Left renal cortex interstitium (tissue), 4 donors: ENCODE measurements at places on chromosomes 6 and 20. TPM values are rescaled to one million over a fixed set of nuclear protein-coding genes. Genes with fewer than 3 reads are reported as not detected.

Gene NRN1
- 3.5 TPM for polyA plus RNA-seq

Gene BACH2
- polyA plus RNA-seq = 9.5 TPM

Gene TRIM10
- polyA plus RNA-seq = 0.29 TPM

Gene BEND6
- polyA plus RNA-seq = 4.4 TPM

Gene CYP21A2
- 1.4 TPM for polyA plus RNA-seq

Gene F13A1
- 18.7 TPM for polyA plus RNA-seq

Gene SUMO4
- 0.73 TPM for polyA plus RNA-seq

Gene TXLNB
- polyA plus RNA-seq = 2.5 TPM

DNA sequence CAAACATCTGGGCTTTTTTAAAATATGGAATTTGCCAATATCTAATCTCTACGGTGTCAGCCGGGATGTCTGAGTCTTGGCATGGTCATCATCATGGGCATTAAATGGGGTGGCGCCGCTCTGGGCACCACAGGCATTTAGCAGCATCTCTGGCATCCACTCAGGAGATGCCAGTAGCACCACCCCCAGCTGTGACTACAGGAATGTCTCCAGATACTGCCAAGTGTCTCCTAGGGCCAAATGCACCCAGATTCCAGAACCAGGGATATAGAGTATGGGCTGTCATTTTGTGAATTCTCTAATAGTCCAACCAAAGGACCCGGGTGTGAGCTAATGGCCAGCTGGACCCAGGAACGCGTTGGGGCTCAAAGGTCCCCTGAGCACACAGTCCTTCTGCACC lies 361.0 kb downstream of the TAF4 start:
- no peak for DNase-seq

DNA sequence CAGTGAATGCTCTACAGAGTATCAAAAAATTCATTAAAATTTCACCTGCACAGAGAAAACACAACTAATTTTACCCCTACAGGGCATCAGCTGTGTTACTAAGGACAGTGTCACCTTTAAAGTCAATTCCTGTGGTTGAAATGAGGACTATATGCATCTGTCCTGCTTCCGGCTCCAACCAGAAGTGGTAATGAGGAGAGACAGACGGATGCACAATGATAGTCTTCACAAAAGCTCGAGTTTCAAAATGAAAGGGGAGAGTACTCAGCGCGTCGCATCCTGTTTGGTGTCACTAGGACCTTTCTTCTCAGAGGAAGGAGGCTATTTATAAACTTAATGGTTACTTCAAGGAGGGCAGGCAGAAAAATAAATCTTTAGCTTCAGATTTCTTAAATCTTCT lies 86.5 kb downstream of the LYRM4 start:
- DNase-seq = peak; percentile 55

GRCh38 chr6:44653761-44654218 lies 266.3 kb downstream of the CDC5L start:
- no peak for DNase-seq

DNA sequence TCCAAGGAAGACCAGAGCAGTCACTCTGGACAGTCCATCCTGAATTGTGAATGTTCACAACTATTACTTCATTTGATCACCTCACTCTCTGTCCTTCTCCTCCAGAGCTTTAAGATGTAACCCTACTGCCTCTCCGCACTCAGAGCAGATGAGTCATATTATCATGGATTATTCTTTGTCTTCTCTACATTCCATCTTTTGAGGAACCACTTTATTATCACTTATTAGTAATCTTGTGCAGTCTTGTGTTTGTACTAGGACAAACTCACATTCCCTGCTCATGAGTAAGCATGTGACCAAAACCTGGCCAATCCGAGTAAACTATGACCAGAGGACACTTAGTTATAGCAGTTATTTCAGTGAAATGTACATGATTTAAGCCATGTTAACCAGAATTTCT lies 401.5 kb upstream of the ADGRB3 start:
- DNase-seq = no peak

DNA sequence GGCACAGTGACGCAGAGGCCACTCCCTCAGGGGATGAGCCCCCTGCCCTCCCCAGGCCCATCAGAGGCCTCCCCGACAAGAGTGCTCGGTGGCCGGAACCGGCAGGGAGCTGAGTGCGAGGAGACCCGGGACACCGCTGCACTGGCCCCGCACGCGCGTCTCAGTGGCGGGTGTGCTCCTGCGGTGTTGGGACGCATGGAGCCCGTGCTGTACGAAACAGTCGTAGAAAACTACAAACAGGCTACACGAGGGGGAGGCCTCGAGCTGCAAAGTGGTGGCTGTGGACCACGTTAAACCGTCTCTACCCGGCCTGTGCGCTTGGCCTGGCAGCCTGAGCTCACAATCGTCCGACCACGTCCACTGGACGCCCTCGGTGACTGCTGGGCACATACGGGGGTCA lies 40.2 kb upstream of the FNDC1 start:
- DNase-seq = no peak

- no peak for DNase-seq
Observed at GRCh38 chr6:116047173-116047933, 13.3 kb downstream of the FRK start.

GRCh38 chr6:163485388-163485851 lies 70.9 kb downstream of the QKI start:
- DNase-seq = no peak

DNA sequence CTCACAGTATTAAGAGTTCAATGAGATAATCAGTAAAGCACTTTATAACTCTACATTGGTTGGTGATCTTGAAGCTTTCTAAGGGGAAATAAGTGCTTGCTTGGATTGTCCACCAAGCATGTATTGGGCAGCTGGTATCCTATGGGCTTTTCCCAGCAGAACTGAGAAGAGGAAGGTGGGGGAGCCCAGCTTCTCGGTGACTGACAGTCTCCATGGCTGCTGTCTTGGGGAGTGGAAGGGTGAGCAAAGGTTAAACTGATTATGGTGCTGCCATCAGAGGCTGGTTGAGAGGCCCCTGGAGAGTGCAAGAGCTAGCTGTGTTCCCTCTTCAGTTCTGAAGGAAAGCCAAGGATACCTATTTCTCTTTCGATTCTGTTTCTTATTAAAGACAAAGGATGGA lies 35.5 kb upstream of the ADTRP start:
- no peak for DNase-seq

DNA sequence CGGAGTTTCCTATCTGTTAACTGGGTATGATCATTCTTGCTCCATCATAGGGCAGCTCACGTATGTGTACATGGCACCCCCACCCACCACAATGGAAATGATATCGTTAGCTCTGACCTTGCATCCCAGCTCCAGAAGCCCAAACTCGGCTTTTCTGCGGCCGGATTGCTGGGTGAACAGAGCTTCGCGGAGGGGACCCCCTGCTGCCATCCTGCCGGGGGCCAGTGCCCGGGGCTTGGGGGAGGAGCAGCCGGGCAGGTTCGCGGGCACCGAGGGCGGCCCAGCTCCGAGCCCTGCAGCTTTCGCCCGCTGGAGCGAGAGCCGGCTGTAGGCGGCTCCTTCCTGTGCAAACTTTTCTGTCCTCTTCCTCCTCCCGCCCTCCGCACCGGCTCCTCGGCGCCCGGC lies 24.9 kb upstream of the FUCA2 start:
- DNase-seq = no peak

GRCh38 chr6:31972709-31973350 lies 892 bp upstream of the DXO start:
- no peak for DNase-seq

- DNase-seq = no peak
Observed at GRCh38 chr6:3278691-3279090, 19.9 kb downstream of the PSMG4 start.

GRCh38 chr6:85752602-85753001 lies 109.9 kb upstream of the SYNCRIP start:
- DNase-seq = no peak
